ENCODE measurements at places on chromosomes 5 and 9.

GRCh38 chr9:106697390-106697749, 165.6 kb upstream of the ZNF462 start:
- DNase-seq, result peak; percentile 10

- DNase-seq, result no peak
Observed at GRCh38 chr9:91658513-91659105, 235.0 kb upstream of the NFIL3 start.

DNA sequence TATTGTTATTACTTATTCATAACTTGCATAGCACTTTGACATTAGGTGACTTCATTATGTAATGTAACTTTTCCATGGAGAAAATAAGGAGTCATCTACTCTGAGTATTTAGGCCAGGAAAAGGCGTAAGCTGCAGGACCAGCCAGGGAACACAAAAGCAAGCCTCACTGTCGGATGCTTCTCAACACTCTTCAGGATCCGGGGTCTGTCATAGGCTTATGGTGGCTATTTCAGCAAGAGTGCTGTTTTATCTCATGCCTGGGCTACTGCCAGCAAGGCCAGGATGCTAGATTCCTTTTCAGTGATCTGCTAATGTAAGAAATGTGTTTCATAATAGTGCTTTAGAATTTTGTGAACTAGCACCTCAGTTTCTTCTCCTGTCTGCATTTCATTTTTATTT, 162.4 kb downstream of the CHSY3 start:
- DNase-seq, result no peak

GRCh38 chr9:84140535-84141101, 160.0 kb downstream of the RMI1 start:
- peak; percentile 70 for DNase-seq

DNA sequence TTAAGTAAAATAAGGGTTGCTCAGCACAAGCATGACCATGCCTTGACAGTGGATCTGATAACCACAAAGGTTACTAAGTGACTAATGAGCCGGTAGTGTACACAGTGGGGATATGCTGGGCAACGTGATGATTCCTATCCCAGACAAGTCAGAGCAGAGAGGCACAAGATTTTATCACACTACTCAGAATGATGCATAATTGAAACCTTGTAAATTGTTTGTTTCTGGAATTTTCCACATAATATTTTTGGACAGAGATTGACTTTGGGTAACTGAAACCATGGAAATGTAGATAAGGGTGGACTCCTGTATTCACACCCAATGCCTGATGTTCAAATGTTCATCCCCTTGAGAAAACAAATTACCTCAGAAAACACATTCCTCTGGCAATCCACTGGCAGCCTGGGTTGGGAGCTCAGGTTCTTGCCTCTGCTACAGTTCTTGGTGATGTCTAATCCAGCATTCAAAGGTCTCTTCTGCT, 16.2 kb upstream of the ERAP1 start:
- no peak for DNase-seq

GRCh38 chr9:130823435-130823834, 11.6 kb upstream of the ABL1 start:
- DNase-seq, result no peak

DNA sequence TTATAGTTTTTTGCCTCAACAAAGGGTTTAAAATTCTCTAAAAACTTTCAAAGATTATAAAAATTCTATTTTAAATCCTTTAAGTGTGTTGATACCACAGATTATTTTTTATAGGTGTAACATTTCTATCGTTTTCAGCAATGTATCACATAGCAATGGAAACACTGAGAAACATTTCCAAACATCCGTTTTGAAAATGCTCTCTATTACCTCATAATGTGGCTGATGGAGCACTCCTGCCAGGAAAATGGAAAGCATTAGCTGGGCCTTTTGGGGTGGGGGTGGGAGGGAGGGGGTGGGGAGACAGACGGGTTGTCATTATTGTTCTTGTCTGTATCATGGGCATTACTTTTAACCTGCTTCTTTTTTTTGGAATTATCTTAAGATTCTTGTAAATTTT, 516.5 kb downstream of the ACTL7B start:
- no peak for DNase-seq

DNA sequence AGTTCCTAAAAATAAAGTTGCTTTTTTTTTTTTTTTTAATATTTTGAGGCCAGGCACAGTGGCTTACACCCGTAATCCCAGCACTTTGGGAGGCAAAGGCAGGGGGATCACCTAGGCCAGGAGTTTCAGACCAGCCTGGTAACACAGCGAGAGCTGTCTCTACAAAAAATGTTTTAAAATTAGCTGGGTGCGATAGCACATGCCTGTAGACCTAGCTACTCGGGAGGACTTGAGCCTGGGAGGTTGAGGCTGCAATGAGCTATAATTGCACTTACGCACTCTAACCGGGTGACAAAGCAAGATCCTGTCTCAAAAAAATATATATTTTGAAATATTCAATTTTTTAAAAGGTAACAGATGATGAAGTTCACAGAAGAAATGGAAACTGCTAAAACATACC, 22.9 kb downstream of the GOLPH3 start:
- no peak for DNase-seq

DNA sequence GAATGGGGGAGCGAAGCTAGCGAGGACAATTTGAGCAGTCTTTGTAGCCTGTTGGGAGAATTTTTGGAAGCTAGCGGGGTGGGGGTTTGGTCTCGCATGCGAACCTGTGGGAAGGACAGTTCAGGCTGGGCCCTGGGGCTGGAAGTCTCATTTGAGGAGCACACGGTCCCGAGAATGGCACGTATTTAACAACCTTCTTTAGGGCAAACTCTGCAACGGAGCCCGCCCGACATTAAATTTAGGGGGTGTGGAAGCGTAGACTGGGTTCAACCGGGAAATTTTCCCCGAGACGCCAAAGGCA, 35.2 kb upstream of the NFIB start:
- DNase-seq, result no peak

- no peak for DNase-seq
Observed at GRCh38 chr5:43099640-43100039, 21.1 kb upstream of the ZNF131 start.

GRCh38 chr9:97487107-97487506, 14.4 kb upstream of the TMOD1 start:
- no peak for DNase-seq

DNA sequence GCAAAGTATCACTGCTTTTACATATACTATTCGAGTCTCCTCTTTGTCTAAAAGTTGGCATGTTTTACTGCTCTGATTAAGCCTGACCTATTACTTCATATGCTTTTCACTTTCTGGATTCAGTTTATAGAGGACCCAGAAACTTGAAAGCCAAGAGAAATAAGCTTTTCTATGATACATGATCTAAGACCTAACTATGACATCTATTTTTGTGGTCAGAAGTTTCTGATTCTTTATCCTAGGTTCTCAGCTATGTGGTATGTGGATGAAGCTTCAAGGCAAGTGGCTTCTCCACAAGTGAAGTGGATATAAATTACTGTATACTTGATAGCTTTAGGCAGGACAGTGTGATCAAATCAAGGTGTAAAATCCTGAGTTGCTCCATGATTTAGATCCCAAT, 6.3 kb downstream of the EDIL3 start:
- DNase-seq, result no peak

DNA sequence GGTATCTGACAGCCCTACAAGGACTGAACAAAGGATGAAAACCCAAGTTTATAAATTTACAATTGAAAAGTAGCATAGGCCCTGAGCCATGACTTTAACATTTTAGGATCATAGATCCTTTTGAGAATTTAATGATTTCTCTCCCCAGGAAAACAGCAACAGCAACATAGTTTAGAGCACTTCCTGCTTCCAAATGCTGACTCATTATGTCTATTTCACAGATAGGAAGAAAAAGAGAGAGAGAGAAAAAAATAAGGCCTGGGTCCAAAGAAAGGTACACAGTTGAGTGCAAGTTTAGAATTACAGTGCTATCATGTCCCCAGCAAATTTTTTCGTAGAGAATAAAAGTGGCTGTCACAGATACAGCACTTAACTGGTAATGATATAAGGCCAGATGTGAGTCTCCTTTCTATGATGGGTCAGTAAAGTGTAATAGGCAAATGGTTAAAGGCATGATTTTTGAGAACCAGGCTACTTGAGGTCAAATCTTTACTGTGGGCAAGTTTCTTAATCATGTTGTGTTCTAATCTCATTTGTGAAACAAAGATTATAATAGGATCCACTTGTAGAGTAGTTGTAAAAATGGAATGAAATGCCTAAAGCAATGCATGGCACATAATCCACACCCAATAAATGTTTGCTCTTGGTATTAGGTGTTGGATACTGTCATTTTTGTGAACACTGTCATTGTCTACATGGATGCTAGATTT, 12.3 kb upstream of the PPP2R2B start:
- no peak for DNase-seq
